ENCODE measurements at places on chromosomes 5 and 9.

DNA sequence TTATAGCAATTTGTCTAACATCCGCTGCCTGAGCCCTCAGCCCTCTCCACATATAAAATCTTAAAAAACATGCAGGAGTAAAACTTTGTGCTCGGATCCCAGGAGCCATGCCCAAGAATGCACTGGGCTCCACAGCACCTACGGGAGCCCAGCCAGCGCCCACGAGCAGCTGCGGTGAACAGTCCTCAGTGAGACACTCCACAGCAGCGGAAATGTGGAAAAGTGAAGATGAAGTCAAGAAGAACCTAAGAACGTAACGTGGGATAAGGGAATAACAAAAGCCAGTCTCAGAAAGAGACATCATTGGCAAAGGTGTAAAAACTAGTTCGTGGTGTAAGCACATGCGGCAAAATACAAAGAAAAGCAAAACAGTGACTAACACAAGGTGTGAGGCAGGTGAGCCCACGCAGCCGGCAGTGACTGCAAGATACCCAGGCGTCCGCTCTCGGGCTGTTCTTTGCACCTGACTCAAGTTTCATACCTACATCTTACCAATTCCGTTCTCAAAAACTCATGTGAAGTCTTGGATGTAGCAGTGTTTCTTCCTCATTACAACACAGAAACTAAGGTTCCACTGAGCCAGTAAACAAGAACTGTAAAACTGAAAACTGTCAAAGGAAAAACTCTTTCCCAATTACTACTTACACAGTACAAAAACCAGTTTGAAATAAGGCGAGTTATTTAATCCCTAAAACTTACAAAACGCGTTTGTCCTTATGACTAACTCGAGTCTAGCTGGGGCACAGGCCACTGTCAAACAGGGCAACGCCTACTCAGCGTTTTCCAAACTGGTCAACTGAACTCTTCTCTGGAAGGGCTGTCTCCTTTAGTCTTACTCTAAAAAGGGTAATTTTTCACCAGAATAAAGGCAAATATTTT lies 1.7 kb downstream of the CAMSAP1 start:
- no peak for DNase-seq

DNA sequence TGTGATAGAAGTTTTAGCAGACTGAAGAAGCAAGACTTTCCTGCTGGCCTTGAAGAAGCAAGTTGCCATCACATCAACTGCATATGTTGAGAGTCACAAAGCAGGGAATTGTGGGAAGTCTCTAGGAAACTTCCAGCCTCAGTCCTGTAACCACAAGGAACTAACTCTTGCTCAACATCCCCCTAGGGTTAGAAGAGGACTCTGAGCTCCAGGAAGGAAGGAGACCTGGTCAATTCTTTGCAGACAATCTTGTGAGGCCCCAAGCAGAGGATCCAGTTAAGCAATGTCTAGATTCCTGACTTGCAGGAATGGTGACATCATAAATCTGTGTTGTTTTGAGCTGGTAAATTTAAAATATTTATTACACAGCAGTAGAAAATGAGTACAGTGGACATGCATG lies 18.6 kb upstream of the ZNF366 start:
- no peak for DNase-seq

DNA sequence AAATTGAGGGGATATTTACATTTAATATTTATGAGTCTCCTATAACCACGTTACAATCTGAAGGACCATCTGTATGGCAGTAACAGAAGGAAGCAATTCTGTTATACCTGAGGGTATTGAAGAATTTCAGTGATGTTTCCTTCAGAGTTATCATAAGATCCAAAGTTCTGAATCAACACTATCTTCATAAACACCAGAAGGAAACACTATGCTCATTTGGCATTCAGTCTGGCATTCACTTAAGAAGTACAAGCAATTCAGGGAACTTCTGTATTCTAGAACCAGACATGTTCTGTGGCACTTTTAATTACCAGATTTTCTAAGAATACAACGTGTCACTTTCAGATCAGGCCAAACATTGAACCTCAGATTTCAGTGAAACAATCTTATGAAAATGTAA lies 9.6 kb downstream of the DAB2 start:
- DNase-seq, result no peak

- DNase-seq, result no peak
These were observed 24.5 kb upstream of the SARDH start for GRCh38 chr9:133762488-133763271.

- DNase-seq, result no peak
These were observed 617 bp downstream of the PTPN3 start for GRCh38 chr9:109497226-109498153.
